ENCODE measurements at places on chromosomes 1 and 21.

DNA sequence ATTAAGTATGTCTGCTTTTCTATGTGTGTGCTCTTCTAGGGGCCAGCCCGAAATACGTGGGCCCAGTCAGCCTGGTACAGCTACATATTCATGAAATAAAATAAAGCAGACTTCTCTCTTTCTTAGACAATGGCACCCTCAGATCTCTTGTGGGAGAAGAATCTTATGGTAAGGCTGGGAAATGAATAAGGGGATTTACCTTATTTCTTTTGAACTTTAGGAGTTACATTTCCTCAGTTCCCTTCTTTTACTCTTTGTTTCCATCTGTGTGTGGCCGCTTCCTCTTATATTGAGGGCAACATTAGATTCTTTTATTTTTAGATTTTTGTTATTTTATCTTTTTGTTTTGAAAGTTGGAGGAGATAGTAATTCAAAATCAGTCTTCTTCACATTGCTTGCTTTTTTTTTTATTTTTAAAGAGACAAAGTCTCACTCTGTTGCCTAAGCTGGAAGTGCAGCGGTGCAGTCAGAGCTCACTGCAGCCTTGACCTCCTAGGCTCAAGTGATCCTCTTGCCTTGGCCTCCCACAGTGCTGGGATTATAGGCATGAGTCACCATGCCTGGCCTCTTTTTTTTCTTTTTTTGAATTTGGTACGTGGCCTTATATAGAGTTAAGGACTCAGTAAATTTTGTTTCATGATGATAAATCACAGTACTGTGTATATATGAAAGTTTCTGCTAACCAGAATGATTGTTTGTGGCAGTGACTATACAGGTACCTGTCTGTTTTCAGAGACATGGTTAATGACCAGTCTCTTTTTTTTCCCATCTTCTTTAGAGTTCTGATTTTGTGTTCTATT, 9.1 kb downstream of the LAMC1 start:
- DNase-seq = no peak

DNA sequence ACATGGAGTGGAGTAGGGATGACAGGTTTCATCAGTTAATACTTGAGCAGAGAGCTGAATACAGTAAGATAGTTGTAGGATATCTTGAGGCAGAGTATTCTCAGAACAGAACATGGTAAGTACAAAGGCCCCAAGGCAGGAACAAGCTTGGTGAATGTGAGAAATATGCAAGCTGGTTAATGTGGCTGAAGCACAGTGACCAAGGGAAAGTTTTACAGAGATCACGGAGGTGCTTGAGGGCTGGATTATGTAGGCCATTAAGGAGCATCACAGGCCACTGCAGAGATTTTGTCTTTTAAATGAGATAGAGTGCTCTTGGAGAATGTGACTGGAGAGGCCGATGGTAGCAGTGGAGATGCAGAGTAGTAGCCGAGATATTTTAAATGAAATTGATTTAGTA, 54.0 kb upstream of the BOLA1 start:
- no peak for DNase-seq

GRCh38 chr1:220826729-220827128, 40.0 kb downstream of the MTARC1 start:
- no peak for DNase-seq

GRCh38 chr1:200314085-200314750, 95.6 kb downstream of the ZNF281 start:
- DNase-seq = no peak

GRCh38 chr1:65963156-65963888, 170.6 kb downstream of the PDE4B start:
- DNase-seq = peak; percentile 31

DNA sequence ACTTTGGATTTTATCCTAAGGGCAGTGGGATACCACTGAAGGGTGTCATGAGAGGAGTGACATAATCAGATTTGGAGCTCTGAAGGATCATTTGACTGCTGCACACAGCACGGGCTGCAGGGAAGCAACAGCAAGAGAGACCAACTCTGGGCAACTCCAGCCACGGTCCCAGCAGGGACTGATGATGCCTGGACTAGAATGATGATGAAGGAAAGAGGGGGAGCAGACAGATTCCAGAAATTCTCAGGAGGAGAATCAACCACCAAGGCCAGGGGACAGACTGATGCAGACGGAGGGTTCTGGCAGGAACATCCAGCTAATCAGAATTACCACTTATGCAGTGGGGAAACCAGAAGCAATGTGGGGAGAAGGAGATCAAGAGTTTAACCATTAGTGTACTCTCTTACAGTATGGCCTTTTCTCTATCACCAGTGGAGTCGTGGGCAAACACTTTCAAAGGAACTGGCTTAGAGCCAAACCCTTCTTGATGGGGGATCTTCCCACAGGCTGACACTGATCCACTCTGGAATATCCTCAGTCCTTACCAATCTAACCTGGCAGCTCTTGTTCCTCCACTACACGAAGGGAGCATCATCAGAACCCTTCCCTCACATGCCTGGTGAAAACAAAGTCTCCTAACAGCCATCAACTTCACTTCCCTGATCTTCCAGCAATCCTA, 3.3 kb downstream of the URB1 start:
- DNase-seq = no peak

- DNase-seq = no peak
Observed at GRCh38 chr1:213154056-213154685, 103.1 kb downstream of the RPS6KC1 start.

GRCh38 chr21:46099476-46099875, 1.6 kb downstream of the COL6A2 start:
- DNase-seq = no peak

- DNase-seq = no peak
Observed at GRCh38 chr1:24735509-24736375, 9.5 kb upstream of the CLIC4 start.

- DNase-seq = peak; percentile 12
Observed at GRCh38 chr1:182054698-182055326, 6.7 kb downstream of the ZNF648 start.

DNA sequence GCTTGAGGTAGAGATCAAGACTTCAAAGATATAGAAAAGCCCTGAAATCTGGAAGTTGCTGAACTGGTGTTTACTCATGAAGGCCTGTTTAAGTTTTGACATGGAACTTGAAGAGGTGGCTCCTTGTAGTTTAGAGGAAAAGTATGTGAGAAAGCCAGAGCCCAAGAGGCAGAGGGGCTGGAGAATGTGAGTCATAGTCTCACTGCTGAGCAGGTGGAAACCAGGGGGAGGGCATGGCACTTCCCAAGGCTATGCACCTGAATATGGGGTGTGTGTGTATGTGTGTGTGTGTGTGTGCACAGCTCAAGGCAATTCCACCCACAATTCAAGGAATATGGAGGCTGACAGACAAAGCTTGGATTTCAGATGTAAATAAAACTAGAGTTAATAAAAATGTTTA, 46.8 kb upstream of the C1orf198 start:
- DNase-seq = no peak

DNA sequence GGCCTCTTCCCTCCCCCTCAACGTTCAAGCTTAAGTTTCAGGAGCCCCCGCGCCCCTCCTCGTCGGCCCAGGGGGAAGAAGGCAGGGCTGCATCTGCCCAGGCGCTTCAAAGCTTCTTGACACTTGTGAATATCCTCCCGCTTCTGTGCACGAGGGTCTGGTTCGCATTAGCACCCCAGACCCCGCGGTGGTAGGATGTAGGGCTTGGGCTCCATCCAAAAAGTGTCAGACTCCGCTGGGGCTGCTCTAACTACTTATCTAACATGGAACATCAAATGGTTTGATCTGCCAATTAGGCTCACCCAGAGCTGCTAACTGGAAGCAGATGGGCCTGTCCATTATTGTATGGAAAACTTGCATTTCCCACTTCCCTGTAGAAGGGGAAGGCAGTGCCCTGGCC, 28.9 kb downstream of the TAS1R2 start:
- no peak for DNase-seq

DNA sequence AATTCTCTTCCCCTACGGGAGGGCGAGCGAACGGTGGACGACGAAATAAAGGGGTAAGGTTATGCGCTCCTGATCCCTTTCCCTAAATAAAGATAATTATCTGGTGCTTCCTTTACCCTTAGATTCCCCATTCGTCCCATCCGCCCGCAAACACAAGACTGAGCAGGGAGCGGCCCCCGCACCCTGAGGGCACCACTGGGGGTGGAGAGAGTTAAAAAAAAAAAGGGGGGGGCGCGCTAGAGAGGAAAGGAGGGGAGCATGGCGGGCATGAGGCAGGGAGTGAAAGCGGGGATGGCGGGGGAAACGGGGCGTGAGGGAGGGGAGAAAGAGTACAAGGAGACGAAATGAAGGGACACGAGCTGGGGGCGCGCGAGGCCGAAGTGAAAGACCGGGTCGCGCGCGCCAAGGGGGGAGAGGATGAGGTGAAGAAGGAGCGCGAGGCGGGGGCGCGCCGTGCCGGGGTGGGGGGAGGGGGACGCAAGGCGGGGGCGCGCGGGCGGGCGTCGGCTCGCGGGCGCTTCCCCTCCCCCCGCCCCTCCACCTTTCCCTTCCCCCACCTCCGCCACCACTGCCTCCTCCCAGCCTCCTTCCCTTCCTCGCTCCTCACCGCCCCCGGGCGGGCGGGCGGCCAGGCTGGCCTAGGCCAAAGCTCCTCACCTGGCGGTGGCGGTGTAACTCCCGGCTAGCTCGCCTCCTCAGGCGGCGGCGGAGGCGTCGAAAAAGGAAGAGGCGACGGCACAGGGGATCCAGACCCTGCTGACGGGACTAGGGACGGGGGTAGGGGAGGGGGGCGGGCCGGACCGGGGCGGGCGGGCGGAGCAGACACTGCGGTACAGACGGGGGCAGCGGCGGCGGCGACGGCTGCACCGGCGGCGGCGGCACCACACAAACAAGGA, 448 bp downstream of the GATAD2B start:
- peak; percentile 49 for DNase-seq

DNA sequence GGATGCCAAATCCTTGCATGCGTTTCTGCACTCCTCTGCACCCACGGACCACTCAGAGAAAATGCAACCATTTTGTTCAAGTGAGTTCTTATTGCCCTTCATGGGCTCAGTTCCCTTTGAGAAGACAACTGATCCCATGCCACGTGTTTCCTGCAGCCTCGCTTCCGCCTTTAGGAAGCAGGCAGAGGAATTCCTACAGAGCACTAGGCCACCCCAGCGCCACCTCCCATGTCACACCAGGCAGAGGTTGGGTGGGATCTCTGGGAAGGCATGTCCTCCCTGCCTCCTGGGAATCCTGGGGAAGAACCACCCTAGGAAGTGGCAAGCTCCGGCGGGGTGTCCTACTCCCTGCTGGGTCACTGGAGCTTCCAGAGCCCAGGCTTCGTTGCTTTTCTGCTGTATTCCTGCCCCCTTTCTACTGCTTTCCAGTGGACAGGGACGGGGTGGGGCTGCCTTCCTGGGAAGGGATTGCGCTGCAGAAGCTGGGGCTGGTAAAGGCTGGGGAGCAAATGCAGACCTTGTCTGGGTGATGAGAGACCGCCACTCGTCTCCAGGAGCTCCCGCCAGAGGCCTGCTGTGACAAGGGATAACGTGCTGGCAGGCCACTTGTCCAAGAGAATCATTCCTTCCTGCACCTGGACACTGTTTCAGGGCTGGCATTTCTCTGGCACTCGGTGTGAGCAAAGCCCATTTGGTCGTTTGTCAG, 478.2 kb upstream of the VAMP3 start:
- DNase-seq = no peak

DNA sequence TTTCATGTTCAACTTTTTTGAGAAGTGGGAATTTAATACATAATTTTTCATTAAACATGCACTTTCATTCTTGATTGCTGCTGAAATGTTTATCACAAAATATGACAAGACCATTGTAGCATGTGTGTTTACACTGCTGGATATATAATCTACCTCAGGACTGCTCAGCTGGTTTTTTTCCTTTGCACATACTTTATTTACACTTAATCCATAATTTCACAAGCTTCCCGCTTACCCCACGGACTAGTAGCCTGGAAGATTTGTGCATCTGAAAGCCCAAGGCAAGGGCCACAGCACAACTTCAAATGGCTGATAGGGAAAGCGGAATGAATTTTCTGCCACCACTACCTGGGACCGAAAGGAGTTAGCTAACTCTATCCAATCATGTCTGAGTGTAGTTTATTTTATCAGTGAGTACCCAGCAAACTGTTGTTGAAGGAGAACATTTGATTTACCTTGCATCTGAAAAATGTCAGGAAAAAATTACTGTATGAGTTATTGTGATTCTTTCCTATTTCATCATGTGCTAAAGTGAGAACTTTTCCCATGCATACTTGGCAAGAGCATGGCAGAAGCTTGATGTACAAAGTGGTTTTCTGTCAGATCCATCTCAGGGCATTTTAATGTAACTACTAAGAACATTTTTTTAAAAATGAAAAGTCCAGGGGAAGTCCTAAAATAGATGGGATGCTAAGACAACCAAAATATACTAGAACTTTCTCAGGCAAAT, 558.2 kb upstream of the USP24 start:
- no peak for DNase-seq

DNA sequence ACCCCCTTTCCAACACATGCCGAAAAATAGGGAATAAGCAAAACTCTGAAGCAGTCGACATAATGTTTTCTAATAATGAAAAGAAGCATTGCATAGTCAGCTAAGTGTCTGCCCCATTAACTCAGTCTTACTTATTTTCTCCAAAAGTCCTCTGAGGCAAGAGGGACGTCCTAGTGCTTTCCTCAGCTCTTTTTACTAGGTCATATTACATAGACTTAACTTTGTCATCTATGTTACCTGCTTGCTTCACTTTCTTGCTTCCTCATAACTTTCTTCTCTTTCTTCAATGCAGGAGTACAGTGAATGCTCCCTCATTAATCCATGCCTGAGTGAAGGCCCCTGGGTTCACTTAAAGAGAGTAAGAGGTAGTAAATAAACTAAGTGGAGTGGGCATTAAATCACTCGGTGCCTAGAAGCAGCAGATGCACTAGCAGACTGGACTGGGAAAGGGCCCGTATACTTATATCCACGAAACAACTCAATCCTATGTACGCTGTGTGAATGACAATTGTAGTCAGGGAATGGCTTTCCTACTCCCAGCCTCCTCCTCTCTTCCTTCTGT, 210.5 kb upstream of the SPAG17 start:
- no peak for DNase-seq

- DNase-seq = no peak
Observed at GRCh38 chr1:2545754-2546514, 10.2 kb upstream of the TNFRSF14 start.

DNA sequence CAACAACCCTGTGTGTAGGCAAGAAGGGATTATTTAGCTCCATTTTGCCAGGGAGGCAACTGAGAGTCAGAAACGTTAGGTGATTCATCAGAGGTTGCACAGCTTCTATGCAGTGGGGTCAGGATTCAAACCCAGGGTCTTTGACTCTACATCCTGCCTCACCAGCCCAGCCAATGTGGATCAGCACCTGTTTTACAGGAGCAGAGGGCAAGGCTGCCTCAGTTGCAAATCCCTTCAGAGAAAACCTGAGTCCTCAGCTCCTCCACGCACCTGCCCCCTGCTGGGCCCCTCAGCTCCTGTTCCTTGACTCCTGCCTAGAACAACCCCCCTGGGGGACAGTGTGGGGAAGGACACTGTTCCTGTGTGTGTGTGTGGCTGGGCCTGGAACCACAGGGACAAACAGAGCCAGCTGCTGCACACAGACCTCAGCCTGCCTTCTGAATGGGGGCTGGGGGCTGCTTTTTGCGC, 61.6 kb downstream of the LRRN2 start:
- no peak for DNase-seq

All from caudate nucleus (tissue), 63 donors.